ENCODE measurements at places on chromosomes 1 and 21. TPM values are rescaled to one million over a fixed set of nuclear protein-coding genes. Genes with fewer than 3 reads are reported as not detected.

Gene UTS2
- not detected for total RNA-seq

DNA sequence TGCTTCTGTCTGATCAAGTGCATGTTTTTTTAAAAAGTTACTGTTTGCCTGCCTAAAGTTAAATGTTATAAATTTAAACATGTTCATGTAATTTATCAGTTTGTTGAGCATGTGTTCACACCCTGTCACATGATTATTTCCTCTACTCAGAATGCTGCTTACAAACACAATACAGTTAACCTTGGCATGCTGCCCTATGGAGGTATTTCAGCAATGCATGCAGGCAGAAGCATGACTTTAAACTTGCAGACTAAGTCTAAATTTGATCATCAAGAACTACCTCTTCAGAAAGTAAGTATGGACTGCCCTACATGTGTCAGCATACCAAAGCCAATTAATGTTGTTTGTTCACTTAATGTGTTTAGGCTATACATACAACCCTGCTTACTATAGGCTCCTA, 161.6 kb downstream of the LRRC40 start:
- no peak for DNase-seq

Gene VHLL
- not detected for total RNA-seq

Gene THEM5
- total RNA-seq = not detected

DNA sequence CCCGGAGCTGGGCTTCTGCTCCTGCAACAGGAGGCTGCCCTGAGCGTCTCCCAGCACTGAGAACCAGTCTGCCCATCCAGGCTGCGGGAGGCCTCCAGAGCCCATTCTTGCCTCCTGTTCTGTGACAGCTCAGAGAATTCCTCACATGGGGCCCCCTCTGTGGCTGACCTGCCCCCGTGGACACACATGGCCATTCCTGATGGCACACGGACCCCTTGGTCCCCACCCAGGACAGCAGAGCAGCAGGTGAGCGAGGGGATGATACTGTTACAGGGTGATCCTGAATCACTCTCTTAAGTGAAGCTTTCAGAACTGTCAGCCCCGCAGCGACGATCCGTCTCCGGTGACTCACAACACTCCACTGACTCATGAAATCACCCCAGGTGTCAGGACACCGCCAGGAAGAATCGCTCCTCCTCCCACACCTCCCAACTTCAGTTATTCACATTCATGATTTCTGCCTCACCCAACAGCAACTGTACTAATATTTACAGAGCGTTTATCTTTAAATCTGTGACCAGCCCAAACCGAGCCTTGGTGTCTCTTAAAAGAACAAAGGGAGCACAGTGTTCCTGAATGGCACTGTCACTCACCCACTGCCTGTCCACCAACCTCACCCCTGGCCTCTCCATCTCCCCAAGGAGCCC, 22.5 kb downstream of the CHD5 start:
- no peak for DNase-seq

- no peak for DNase-seq
Observed at GRCh38 chr21:35563885-35564451, 496.4 kb downstream of the SETD4 start.
